ENCODE measurements at places on chromosomes 11 and 22. TPM values are rescaled to one million over a fixed set of nuclear protein-coding genes. Genes with fewer than 3 reads are reported as not detected.
A peak's percentile ranks its signal among the peaks of the same experiment; 100 is the strongest.

- DNase-seq: no peak
Observed at GRCh38 chr22:27073601-27074425, 416.4 kb downstream of the MIAT start.

- peak; percentile 5 for DNase-seq
Observed at GRCh38 chr11:15941206-15941770, 415.1 kb downstream of the SOX6 start.

DNA sequence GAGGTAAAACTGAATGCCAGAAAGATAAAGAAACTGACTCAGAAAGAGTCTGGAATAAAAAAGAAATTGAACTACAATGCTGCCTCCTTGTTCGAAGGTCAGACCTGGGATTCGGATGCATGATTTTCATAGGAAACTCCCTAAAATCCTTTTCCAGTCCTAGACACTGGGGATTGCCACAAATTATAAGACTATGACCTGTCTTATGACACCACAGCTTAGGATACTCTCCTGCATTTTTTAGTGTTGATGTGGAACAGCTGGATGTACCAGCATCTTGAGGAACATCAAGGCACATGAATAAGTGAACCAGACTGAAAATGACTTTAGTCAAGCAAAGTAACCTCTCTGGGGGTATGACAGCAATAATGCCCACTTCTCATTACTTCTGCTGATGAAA, 9.0 kb downstream of the KIRREL3 start:
- no peak for DNase-seq

DNA sequence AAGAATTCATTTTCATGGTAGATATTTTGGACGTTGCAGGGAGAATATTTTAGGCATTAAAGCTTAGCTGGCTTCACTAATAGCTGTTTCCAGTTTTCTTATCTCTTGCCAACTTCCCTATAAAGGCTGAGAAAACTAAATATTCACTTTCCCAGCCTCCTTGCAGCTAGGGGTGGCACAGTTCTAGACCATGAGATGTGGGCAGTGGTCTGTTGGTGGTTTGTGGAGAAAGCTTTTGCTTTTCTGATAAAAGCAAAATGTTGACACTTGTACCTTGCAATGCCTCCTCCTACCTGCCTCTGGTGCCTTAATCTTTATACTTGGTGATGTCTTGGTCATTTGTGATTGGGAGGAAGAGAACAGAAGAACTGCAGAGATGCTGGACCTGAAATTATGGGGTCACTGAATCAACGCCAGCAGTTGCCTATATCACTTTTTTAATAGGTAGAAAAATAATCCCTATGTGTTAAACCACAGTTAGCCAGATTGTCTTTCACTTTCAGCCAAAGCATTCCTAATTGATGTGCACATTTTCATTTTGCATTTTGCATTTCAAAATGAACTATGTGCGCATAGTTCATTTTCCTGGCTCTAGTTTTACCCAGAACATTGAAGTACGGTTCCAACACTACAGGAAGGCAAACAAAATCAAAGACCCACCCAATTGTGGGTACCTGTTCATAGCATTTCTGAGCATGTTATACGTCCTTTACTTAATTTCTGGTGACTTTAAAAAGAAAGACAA, 24.9 kb upstream of the ABTB2 start:
- DNase-seq: no peak

- DNase-seq: no peak
Observed at GRCh38 chr11:65558002-65558929, at the start of gene LTBP3. Gene LTBP3 (minus strand): TSS chr11:65558359. CDS start chr11:65557959, 400 bp downstream.

- peak; percentile 42 for DNase-seq
Observed at GRCh38 chr11:75233754-75234172, 6.8 kb upstream of the TPBGL start.

GRCh38 chr11:124746621-124747243, 5.3 kb downstream of the VSIG2 start:
- peak; percentile 90 for DNase-seq

GRCh38 chr11:1516273-1517067, 29.9 kb upstream of the MOB2 start:
- DNase-seq: no peak

DNA sequence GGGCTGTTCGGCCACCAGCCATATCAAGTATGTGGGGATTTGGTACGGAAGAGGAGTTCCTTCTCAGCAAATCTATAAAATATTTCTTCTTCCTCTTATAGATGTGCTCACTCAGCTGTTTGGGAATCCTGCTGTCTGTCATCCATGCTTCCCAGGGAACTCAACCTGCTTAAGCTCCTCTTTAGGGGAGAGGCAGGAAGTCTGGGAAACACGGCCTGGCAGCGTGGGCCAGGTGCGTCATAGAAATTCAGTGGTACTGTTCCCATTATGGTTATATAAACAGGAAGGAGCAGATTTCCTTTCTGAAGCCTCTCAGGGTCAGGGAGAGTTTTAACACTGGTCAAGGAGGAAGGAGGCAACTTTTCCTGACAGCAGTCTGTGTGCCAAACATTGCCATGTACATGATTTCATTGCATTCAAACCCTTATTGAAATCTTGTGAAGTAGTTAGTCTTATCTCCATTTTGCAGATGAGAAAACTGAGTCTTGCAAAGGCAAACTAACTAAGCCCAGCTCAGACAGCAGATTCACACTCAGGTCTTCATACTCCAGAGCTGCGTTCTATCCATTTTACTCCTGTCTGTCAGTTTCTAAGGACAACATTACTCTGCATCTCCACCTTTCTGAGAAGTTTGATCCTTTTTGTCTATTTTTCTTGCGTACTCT, 35.4 kb upstream of the AMOTL1 start:
- DNase-seq: no peak

GRCh38 chr11:9104580-9104979, 13.2 kb upstream of the SCUBE2 start:
- no peak for DNase-seq

- DNase-seq: no peak
Observed at GRCh38 chr11:3659595-3660515, 11.3 kb downstream of the CHRNA10 start.

GRCh38 chr11:73968356-73968966, 14.2 kb downstream of the UCP2 start:
- DNase-seq: peak; percentile 37

DNA sequence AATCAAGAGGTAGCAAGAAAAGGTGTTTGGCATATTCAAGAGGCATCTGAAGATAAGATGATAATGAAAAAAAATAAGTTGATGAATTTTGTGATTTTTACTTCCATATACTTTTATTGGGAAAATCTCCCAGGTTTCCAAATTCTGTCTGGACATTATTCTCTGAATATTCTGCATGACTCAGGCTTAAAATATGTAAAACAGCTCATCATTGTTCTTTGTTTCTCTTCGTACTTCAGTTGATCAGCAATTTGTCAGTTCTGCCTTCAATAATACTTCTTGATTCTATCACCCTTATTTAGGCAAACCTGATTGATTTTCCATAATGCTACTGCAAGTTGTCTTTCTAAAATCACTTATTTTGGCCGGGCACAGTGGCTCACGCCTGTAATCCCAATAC, 30.2 kb downstream of the GTF2H1 start:
- DNase-seq: no peak

GRCh38 chr11:11036848-11037732, 179.2 kb upstream of the ZBED5 start:
- DNase-seq: no peak

DNA sequence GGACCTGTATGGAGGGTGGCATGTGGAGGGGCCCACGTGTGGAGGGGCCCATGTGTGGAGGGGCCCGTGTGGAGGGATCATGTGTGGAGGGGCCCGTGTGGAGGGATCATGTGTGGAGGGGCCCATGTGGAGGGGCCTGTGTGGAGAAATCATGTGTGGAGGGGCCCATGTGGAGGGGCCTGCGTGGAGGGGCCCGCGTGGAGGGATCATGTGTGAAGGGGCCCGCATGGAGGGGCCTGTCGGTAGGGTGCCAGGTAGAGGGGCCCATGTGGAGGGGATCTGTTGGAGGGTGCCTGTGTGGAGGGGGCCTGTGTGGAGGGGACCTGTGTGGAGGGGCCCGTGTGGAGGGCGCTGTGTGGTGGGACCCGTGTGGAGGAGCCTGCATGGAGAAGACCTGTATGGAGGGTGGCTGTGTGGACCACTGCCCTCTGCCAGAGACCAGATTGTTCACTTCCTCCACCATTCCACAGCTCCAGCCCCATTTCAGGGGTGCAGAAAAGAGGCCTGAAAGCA, 47.0 kb downstream of the IGLL5 start:
- DNase-seq: no peak

DNA sequence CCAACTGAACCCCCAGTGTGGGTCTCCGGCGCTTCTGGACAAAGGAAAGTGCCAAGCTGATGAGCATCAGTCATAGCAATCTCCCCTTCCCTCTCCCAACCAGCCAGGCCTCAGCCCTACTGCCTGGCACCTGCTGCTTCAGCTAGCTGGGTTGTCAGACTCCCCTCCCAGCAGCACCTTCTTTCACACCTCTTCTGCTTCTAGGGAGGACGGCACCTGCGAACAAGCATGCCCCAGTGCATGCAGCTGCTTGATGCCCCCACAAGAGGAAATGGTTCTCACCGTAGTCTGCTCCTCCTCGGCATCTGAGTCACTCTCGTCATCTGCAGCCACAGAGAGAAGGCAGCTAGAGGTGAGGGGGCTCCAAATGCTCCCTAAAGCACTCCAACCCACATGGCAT, 25.4 kb downstream of the THOC5 start:
- DNase-seq: no peak

GRCh38 chr22:29377979-29378378, 10.4 kb downstream of the AP1B1 start:
- DNase-seq: no peak

GRCh38 chr11:45440111-45440510, 154.0 kb upstream of the SYT13 start:
- no peak for DNase-seq

GRCh38 chr22:25669253-25670069, 72.5 kb upstream of the MYO18B start:
- DNase-seq: no peak

DNA sequence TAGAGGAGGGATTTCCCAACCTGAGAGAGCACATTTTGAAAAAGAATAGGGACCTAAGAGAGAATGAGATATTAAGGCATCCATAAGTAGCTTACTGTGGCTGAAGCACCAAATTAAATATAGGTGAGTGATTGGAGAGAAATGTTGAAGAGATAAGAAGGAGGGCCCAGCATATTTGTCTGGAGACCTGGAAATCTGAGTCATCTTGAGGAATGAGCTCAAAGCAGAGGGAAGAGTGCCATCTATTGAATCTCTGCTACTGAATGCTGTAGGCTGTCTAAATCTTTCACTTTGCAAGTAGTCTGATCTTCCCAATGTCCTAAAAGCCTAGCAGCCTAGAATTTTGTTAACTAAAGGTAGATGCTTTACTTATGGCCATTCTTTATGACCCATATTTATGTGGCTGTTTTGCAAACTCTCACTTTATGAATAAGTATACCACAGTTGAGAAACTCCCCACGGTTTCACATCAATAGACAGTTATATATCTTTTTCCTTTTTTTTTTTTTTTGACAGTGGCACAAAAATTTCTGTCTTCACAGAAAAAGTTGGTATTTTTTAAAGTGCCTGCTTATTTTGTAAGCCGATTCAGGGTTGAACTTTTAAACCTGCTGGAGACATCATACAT, 2093.5 kb downstream of the LRRC4C start:
- DNase-seq: no peak

DNA sequence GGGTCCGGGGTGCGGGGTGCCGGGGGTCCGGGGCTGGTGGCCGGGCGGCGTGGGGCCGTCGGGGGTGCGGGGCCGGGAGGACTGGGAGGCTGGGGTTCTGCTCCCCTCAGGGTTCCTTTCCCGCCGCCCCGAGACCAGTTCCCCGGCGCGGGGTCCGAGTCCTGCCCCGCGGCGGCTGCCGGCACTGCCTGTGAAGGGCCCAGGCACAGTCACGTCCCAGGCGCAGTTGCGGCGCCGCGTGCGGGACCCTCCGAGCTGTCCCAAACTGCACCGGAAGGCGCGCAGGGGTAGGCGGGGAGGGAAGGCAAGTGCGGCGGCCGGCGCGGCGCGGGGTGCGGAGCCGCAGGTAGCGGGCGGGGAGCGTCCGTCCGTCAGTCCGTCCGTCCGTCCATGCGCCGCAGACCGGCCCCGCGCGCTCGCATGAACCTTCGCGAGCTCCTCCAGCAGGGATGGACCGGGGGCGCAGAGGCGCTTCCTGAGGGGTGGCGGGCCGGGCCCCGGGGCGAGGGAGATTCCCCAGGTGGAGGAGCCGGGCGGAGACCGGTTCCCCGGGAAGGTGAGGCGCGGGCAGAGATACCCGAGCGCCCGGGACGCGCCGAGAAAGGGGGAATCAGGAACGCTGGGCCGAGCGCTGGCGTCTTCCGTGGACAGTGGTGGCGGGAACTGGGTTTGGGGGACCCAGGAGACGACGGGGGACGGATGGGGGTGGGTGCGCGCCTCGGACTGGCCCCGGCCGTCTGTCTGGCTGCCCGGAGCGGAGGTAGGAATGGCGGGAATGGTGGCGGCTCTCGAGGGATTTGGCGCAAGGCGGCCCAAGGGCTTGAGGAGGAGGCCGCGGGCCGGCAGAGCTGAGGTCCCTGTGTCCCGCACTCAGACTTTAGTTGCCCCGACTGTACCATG, 3.1 kb upstream of the ADORA2A start:
- peak; percentile 50 for DNase-seq

DNA sequence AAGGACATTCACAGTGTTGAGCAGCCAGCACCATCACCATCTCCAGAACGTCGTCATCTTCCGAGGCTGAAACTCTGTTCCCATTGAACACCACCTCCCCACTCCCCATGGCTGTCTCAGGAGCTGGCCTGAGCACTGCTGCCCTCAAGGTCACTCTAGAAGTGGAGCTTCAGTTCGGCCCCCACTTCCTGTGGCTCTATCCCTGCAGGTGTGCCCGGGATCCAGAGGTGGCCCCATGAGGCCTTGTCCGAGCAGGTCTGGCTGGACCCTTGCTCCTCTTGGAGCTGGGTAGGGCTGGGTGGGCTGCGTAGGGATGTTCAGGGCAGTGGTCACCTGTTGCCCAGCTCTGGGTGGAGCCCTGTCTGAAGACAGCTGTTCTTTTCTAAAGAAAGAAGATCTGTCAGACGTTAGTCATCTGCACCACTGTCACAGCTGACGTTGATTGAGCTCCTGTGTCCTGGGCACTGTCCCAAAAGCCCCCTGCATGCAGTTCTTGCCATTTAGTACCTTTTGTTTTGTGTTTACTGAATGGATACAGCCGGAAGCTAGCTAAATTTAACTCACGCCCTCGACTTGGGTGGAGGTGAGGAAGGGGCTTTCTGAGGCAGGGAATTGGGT, 75.5 kb upstream of the CLDN5 start:
- DNase-seq: no peak

DNA sequence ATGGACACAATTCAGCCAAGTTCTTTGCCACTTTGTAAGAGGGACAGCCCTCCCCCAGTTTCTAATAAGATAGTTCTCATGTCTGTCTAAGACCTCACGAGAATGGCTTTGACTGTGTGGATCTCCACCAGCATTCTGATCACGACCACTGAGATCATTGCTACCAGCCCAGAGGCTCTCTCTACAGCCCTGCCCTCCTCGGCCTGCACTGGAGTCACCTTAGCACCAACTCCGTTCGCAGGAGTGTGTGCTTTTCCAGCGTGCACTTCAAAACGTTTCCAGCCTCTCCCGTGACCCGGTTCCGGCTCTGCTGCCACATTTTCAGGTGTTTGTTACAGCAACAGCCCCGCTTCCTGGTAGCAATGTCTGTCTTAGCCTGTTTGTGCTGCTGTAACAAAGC, 26.2 kb downstream of the TSPAN32 start:
- DNase-seq: no peak

CRY2 gene
- total RNA-seq: 172 TPM

CHRDL2 gene
- not detected for total RNA-seq

PRRG4 gene
- 0.05 TPM for total RNA-seq

FJX1 gene
- not detected for total RNA-seq

MMP27 gene
- not detected for total RNA-seq

BTG4 gene
- total RNA-seq: not detected

CARNS1 gene
- 11.2 TPM for total RNA-seq

APOBEC3B gene
- not detected for total RNA-seq

MFNG gene
- total RNA-seq: 63.2 TPM

SPDYC gene
- not detected for total RNA-seq

OR51T1 gene
- total RNA-seq: not detected

KRTAP5-1 gene
- total RNA-seq: not detected

APOA5 gene
- total RNA-seq: not detected

All from CD8-positive, alpha-beta T cell (primary cell).